Activated CD8-positive, alpha-beta memory T cell treated with anti-CD3 and anti-CD28 coated beads for 4 hours (primary cell): ENCODE measurements at places on chromosomes 2 and 18.

DNA sequence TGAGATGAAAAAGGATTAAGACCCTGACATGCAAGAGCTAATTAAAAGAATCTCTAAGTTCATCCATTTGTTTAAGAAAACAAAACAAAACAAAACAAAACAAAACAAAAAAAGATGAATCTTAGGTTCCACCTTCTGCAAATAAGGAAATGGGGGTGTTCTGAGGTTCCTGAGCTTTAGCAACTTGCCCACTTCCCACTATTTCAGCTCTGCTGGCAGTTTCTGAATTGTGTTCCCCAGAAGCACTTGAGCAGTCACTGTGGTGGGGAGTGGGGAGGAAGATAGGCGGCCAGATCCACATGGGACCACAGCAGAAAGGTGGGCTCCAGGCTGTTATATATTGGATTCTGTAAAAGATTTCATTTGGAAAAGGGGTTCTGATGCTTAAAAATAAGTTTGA is 20.3 kb downstream of the INO80C start:
- no peak for DNase-seq

DNA sequence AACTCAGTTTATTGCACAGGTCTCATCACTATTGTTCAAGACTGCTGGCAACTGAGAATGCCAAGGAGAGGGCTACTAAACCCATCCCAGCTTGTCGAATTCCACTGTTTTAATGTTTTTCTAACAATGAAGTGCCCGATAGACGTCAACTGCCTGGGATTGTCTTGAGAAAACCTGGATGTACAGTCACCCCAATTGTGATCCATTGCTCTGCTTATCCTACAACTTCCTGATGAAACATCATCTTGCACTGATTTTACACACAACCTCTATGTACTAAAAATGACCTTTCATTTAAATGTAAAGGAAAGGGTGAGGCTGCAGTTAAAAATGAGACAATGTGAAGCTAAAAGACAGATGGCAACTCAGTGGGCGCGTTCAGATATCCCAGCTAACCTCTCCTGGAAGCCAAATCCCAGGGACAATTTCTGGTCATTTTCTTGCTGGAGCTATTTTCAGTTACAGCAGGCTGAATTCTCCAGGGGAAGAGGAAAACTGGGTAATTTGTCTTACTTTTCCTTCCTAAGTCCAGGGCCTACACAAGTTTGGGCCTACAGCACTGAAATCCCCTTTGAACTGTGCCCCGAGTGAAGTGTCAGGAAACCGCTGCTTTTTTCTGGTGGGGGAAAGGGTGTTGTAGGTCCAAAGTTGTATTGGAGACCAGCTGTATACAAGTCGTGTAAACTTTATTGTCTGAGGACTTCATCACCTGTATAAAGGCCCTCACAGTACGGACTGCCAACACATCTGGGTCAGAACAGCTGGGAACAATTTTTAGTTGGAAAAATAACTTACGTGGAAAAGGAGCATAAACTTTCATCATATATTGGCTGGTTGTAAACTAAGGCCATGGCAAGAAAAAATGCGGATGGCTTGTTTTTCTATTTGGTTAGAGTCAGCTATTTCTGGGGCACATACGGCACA is 68.9 kb upstream of the LTBP1 start:
- no peak for DNase-seq

DNA sequence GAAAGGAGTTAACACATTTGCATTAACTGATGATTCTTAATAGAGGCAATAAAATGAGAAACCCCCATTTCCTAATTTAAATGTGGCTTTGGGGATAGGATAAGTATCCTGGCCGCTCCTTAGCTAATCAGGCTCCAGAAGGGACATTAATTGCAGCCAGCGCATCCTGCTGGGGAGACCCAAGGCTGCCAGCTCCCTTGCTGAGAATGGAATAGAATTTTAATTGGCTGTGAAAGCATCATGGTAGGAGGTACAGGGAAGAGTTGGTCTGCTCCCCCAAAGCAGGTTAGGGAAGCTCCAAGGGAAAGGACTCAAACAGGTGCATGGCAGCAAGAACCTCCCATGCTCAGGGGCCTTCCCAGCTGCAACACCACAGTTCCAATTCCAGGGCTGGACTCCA is 71.4 kb downstream of the MARCHF4 start:
- no peak for DNase-seq

DNA sequence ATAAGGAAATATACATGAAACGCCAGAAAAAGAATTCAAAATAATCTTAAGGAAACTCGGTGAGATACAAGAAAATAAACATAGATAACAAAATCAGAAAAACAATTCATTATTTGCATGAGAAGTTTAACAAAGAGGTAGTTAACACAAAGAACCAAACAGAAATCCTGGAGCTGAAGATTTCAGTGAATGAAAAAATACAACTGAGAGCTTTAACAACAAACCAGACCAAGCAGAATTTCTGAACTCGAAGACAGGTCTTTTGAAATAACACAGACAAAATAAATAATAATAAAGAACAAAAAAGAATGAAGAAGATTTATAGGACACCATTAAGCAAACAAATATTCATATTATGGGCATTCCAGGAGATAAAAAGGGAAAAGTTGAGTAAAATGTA is 204.7 kb downstream of the ATAD2B start:
- DNase-seq, result no peak

DNA sequence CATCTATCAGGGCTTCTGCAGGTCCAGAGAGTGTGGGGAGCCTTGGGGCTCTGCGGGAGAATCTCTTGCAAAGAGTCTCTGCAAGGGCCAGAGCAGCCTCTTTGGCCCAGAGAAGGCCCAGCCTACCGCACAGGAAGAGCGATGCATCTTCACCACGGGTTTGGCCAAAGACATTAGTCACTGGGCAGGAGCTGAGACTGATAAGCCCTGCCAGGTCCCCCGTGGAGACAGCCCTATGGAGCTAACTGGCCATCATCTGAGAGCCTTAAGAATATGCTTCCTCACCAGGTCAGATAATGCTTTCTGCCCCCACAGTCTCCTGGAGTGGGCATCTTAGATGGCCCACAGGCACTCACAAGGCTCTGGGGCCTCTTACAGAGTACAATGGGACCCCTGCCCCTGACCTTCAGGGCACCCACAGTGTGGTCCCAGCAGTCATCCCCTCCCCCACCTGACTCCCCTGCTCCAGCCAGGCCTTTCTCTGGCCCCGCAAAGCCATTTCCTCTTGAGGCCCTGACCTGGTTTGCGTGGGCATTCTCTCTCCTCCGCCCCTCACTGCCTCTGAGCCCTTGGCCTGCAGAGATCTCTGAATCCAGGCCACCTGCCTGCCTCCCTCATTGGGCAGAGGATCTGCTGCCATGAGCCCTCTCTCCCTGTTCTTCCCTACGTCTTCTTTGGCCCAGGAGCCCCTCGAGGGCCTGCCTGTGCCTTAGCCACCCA is 31.9 kb upstream of the MAPRE3 start:
- no peak for DNase-seq

- no peak for DNase-seq
Observed at GRCh38 chr2:195594919-195595694, 61.9 kb upstream of the SLC39A10 start.

- DNase-seq, result no peak
Observed at GRCh38 chr18:23324056-23324811, 128.9 kb upstream of the RIOK3 start.

- no peak for DNase-seq
Observed at GRCh38 chr2:106030287-106031268, 163.5 kb downstream of the UXS1 start.

DNA sequence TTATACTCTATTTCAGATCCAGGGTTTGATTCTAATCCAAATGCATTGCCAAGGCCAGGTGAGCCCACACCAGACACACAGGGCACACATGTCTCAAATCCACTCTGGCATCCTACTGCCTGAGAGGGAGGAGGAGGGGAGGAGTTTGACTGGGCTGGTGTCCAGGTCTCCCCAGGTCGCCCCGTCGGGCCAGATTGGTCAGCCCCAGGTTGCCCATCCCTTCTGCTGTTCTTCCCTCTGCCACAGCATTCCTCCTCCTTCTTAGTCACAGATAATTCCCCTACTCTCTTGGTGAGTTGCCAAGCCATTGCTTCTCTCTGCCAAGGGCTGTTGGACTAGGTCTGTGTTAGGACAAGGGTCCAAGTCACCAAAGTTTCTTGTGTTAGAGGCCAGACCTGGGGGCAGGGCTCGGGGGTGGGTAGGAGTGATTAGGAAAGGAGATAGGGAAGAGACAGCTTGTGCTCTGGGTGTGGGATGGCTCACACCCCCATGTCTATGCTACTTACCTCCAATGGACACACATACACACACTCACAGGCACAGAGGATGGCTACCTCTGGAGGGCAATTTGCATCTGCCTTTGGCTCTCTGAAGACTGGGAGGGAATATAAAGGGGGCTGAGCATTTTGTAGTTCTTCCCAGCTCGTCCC is 2.5 kb upstream of the EGR4 start:
- DNase-seq, result no peak

- DNase-seq, result no peak
Observed at GRCh38 chr2:168166902-168167510, 80.4 kb downstream of the STK39 start.

- DNase-seq, result no peak
Observed at GRCh38 chr2:130183512-130184373, 1.7 kb downstream of the MZT2B start.
